ENCODE measurements at places on chromosomes 2 and 18.

DNA sequence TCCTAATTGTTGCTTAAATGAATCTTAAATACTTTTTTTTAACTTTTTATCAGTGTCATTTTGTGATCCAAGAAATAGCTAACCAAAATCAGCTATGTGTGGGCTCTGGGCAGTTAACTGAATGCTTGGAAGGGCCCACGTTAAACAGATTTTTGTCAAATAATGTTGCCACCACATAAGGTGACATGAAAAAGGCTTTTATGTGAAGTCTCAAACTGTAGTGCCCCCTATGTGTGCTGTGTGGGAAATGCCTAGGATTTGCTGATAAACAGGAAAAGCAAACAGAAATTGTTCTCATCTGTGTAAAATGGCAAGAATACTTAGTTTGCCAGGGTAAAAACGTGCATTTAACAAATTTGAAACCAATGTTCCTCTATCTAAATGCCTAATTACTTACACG, 242.2 kb downstream of the ZNF516 start:
- DNase-seq = no peak

DNA sequence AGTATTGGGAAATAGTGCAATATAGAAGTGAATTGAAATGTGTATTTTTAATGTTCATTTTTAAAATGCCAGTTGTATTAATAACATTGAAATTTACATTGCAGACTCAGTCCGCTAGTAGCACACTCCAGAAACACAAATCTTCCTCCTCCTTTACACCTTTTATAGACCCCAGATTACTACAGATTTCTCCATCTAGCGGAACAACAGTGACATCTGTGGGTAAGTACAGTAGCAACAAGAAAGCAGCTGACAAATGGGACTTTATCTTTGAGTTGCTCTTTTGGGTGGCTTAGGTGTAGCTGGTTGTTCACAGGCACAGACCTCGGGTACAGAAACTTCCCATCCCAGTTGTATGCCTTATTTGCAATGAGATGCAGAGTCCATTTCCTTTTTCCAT, 118.2 kb upstream of the IL1R2 start:
- DNase-seq = no peak

- DNase-seq = no peak
These were observed 29.4 kb upstream of the ZNF516 start for GRCh38 chr18:76524477-76524876.

DNA sequence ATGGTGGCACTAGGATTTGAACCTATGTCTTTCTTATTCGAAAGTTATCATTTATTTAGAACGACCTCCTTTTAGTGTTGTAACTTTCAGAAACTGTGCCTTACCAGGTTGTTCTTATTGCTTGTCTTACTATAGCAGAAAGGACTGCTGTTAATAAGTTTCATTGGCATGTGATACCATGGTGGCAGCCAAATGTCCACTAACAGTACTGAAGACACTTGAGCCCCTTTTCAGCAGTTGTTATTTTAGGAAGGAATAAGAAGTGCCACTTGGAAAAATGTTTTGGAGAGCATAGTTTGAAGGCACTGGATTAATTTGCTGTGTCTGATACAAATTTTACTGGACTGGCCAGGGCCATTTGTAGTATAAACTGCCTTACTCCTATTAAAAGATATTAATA, 37.7 kb downstream of the CEP192 start:
- no peak for DNase-seq

GRCh38 chr2:42200926-42201855, 32.0 kb downstream of the EML4 start:
- DNase-seq = no peak

DNA sequence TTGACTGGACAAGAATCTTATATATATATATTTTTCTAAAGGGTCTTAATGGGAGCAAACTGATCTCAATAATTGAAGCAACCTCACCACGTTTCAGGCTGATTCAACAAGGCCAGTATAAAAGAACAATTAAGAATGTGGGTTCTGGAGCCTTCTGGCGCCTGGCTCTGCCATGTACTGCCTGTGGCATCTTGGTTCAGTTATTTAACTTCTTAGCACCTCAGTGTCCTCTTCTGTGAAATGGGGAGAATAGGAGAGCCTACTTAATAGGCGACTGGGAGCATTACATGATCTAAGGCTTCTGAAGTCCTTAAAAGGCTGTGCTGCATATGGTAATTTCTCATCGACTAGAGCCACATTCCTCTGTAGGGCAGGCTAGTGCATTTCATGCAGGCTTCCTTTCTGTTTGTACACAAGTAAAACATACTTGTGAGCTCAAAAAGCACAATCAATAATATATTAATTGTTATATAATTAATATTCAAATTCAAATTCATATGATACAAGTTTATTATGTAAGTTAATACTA, 118.4 kb upstream of the LYPD1 start:
- no peak for DNase-seq

GRCh38 chr2:192379736-192380135, 185.0 kb upstream of the TMEFF2 start:
- DNase-seq = no peak

- DNase-seq = peak; percentile 47
These were observed at the start of gene RAPH1 for GRCh38 chr2:203535078-203535783. TSS of gene RAPH1 (minus strand) at chr2:203535301. CDS start at chr2:203495353, 39,948 bp downstream.

GRCh38 chr2:149087751-149088150, 49.3 kb downstream of the LYPD6B start:
- no peak for DNase-seq

DNA sequence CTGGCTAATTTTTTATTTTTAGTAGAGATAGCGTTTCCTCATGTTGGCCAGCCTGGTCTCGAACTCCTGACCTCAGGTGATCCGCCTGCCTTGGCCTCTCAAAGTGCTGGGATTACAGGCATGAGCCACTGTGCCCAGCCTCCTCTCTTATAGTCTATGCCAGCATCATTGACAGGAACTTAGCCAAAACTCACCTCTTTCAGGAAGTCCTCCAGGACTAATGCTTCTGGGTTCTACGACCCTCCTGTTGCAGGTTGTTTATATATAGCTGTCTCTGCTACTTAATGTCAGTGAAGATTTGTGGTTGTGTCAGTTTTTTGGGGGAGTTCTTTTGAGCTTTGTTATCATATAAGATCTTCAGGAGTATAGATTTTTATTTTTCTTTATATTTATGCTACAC, 112.1 kb upstream of the CDC42EP3 start:
- DNase-seq = no peak

DNA sequence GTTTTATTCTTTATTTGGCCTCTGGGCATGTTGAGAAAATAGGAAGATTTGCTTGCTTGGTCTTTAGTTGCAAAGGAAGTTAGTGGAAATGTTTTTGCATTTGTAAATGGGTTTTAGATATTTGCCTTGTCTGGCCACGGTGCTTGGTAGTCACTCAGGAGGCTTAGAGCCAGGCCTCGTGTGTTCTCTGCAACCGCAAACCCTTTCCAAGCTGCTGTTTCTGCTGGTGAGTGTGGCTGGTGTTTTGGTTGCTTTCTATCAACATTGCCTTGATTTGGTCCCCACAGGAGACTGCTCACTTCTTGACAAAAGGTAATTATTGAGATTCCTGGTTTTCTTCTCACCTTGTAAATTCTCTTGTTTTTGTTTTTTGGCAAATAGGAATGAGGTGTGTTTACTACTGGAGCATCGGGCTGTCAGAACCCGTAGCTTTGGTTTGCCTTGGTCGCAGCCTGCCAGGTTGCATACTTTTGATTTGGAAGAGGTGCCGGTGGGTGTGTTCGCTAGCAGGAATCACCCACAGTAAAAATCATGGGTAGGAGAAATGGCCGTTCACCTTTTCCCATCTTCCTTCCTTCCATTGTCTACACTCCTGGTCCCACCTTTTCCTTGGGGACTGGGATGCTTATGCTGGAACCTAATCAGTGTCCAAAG, 15.8 kb downstream of the ASAP2 start:
- DNase-seq = no peak

DNA sequence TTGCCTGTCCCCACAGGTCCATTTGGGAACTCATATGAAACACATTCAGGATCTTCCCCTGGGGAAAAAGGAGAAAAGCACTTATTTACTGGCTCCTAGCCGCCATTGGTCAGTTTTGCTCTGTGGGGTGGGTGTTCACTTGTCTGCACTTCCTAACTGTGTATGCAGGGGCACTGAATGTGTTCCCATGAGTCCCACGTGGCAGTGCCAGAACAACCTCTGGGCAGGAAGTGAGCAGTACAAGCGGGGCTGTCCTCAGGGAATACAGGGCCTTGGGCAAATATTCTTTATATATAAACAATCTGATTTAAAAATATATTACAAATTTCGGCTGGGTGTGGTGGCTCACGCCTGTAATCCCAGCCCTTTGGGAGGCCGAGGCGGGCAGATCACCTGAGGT, 21.8 kb upstream of the CTIF start:
- no peak for DNase-seq

- DNase-seq = no peak
These were observed 31.5 kb upstream of the SIX2 start for GRCh38 chr2:45040786-45041185.

GRCh38 chr2:216044883-216045486, 31.6 kb upstream of the MREG start:
- DNase-seq = no peak

DNA sequence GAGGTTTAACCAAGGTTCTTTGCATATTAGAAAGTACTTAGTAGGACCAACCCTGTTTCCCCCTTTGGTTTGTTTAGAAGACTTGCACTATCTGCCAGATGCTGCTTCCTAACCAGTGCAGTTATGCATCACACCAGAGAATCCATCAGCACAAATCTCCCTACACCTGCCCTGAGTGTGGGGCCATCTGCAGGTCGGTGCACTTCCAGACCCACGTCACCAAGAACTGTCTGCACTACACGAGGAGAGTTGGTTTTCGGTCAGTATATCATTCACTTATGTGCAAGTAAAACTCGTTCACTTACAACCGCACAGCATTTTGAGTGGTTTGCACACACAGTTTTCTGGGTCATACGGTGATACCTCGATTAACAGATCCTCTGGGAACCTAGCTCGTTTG, 69.7 kb downstream of the ZNF532 start:
- no peak for DNase-seq

- no peak for DNase-seq
These were observed 5.4 kb downstream of the GDF7 start for GRCh38 chr2:20672201-20672951.

Measured in activated CD4-positive, alpha-beta T cell treated with anti-CD3 and anti-CD28 coated beads for 1 hour (primary cell).